ENCODE measurements at places on chromosomes 7 and 10. TPM values are rescaled to one million over a fixed set of nuclear protein-coding genes. Genes with fewer than 3 reads are reported as not detected.

GRCh38 chr10:78427497-78428031, 393.9 kb downstream of the RPS24 start:
- DNase-seq: no peak

GRCh38 chr7:79785556-79785955, 332.1 kb upstream of the MAGI2 start:
- DNase-seq: no peak

IGFBP1 gene
- not detected for total RNA-seq

UPK3BL1 gene
- total RNA-seq: 2.4 TPM

DNA sequence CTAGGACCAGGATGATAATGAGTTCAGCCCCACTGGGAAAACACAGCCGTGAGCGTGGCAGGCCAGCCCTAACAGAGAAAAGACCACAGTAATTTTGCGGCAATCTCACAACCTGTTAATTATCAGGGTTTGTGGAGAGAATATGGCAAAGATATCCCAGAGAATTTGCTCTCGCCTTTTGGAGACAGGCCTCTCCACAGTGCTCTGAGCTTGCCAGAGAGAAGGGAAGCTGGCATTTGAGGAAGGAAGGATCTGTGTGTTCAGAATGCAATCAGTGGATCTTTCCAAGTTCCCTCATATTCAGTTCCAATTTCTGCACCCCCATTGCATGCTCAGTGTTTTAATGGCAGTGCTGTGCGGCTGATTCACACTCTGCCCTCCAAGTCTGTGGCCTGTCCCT, 60.2 kb downstream of the PLPP4 start:
- DNase-seq: no peak

Data from dermis microvascular lymphatic vessel endothelial cell (primary cell).